ENCODE measurements at places on chromosomes 1 and 21. TPM values are rescaled to one million over a fixed set of nuclear protein-coding genes. Genes with fewer than 3 reads are reported as not detected.

DNA sequence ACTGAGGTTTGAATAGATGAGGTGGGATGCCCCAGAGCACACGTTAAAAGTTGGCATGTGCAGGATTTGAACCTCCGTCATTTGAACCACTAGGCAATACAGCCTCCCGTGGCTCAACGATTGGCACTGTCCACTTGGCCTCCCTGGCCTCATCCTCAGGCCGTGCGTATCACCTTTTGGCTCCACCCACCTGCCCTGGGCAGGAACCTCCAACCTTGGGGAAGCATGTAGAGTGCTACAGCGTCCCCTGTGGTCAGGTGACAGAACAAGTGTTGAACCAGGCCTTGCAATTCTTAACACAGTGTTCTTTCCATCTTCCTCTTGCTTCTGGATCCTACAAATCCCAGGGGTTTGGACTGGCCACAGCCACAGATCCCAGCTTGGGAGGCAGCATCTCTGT is 112.6 kb downstream of the PAX7 start:
- no peak for DNase-seq

The GIPC2 gene
- total RNA-seq = 0.16 TPM

- DNase-seq = no peak
These were observed 115.2 kb upstream of the ATP1A1 start for GRCh38 chr1:116257836-116258235.

The FAM43B gene
- total RNA-seq = not detected

DNA sequence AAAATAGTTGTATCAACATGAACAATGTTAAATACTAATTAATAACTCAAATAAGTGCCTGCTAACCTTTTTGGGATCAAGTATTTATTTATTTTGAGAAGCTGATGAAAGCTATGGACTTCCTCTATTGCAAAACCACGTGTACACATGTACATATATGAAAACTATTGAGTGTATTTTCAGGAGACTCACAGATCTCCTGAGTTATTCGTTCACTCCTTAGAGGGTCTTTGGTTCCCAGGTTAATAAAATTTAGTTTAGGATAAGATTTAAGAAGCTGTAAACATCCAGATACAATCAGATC is 130.5 kb downstream of the DISC1 start:
- no peak for DNase-seq

GRCh38 chr21:35348686-35349085 is 299.6 kb upstream of the RUNX1 start:
- DNase-seq = no peak

GRCh38 chr21:37146320-37147235 is 73.5 kb downstream of the TTC3 start:
- no peak for DNase-seq

GRCh38 chr1:177301425-177302124 is 130.8 kb downstream of the BRINP2 start:
- no peak for DNase-seq

GRCh38 chr1:173134029-173134428 is 73.1 kb downstream of the TNFSF4 start:
- no peak for DNase-seq

- DNase-seq = no peak
These were observed 43.3 kb downstream of the TP73 start for GRCh38 chr1:3695326-3696217.

The ETV3L gene
- not detected for total RNA-seq

The AKNAD1 gene
- total RNA-seq = not detected

The IKBKE gene
- 4.5 TPM for total RNA-seq

The ILDR2 gene
- total RNA-seq = 10.2 TPM

DNA sequence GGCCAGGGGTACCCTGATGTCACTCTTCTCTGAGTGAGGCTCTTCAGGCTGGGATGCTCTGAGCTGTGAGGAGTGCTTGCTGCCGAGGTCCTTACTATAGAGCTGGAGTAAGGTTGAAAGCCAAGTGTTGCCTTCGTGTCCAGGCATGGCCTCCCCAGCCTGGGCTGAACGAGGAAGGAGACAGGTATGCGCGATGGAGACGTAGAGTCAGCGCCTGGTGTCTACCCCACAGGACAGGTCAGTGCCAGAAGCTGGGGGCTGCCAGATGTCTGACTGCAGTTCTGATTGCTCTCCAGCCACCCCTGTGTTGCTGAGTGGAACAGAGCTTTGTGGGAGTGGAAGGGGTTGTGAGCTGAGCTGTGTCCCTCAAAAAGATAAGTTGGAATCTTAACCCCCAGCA is 135.8 kb upstream of the AJAP1 start:
- DNase-seq = no peak

- DNase-seq = no peak
These were observed 26.1 kb downstream of the CFH start for GRCh38 chr1:196677781-196678509.

- no peak for DNase-seq
These were observed 6.4 kb upstream of the RPE65 start for GRCh38 chr1:68456202-68456601.

The TCEA3 gene
- 19.2 TPM for total RNA-seq
